ENCODE measurements at places on chromosomes 6 and 20. TPM values are rescaled to one million over a fixed set of nuclear protein-coding genes. Genes with fewer than 3 reads are reported as not detected.
A peak's percentile ranks its signal among the peaks of the same experiment; 100 is the strongest.

CFAP61 gene
- 0.26 TPM for total RNA-seq

SIRPD gene
- not detected for total RNA-seq

ECT2L gene
- total RNA-seq = 0.17 TPM

SEL1L2 gene
- not detected for total RNA-seq

LRRC73 gene
- total RNA-seq = 0.33 TPM

COL9A1 gene
- total RNA-seq = not detected

LPA gene
- total RNA-seq = not detected

TMEM244 gene
- total RNA-seq = not detected

EPPIN gene
- not detected for total RNA-seq

PTGIS gene
- total RNA-seq = 79.1 TPM

KIF25 gene
- total RNA-seq = 0.26 TPM

LY86 gene
- total RNA-seq = not detected

DNA sequence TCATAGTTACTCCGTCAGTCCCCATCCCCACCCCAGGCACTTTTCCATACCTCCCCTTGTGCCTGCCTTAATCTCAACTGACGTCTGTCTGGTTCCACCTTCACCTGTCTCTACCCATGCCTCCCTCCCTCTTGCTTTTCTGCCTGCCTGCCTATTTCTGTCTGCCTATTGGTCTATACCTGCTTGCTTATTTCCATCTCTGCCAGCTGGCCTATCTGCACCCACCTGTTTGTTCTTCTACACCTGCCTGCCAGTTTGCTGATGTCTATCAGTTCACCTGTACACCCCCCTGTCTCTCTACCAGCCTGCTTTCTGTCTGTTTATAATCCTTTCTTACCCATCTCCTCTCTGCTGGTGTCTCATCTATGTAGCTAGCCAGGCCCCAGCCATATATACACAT is 87.5 kb downstream of the RALGAPA2 start:
- DNase-seq = no peak

- DNase-seq = peak; percentile 85
Observed at GRCh38 chr6:139029470-139030227, 1.1 kb downstream of the ABRACL start.

GRCh38 chr6:138592749-138593123 is 93.4 kb upstream of the NHSL1 start:
- no peak for DNase-seq

DNA sequence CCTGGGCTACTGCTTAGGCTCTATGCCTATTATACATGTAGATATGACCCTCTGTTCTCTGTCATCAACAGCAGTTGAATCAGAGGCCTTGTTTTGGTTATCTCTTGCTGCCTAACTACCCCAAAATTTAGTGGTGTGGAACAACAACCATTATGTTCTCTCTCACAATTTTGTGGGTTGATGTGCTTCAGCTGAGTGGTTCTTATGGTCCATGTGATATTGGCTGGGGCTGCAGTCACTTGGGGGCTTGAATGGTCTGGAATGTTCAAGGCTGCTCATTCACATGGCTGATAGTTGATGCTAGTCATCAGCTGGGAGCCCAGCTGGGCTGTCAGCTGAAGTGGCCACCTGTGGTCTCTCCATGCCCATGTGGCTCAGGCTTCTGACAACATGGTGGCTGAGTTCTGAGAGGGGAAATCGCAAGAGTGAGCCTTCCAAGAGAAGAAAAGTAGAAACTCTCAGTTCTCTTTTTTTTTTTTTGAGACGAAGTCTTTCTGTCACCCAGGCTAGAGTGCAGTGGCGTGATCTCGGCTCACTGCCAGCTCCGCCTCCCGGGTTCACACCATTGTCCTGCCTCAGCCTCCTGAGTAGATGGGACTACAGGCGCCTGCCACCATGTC is 47.8 kb downstream of the SHLD1 start:
- no peak for DNase-seq

DNA sequence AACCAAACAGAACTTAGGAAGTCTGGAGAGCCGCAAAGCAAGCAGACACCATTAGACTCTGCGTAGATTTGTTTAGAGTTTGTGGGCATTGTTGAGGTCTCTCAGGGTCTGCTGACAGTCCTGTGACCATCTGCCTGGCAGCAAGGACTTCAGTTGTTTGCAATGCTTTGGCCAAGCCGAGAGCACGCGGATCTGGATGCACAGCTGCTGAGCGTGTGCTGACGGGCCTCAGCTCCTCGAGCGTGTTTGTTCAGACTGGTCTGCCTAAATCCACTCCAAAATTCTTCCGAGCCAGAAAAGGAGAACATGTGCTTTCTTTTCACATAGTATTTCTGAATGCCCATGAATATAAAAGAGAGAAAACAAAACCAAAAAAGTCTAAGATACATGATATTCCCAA is 159.0 kb downstream of the ZNF217 start:
- no peak for DNase-seq

- peak; percentile 11 for DNase-seq
Observed at GRCh38 chr6:119077643-119078375, 655 bp downstream of the FAM184A start.

GRCh38 chr6:89866024-89866678 is 28.1 kb upstream of the GJA10 start:
- DNase-seq = no peak

GRCh38 chr6:88311561-88311960 is 145.4 kb upstream of the CNR1 start:
- DNase-seq = no peak

DNA sequence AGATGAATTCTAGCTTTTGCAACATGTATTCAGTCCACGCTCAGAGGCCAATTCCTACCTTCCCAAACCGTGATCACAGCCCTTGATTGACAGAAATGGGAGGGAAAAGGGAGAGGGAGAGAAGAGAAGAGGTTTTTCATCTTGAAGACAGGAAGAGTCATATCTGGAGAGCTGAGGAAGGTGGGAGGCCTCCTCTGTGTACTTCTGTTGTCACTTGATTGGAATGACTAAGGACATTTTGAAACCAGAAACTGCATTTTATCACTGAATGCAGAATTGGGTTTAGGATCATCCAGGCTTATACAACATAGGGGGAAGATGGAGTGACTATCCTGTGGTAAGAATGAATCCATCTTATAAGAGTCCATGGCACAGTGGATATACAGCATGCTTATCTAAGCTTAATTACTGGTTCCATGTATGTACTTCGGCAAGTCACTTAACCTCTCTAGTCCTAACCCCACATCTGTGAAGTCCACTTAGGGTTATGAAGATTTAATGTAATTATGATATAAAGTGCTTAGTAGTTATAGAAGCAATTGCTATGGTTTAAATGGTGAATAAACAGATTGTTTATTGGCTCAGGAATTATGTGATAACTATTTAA is 144.0 kb downstream of the BCKDHB start:
- DNase-seq = no peak

GRCh38 chr6:44356487-44356886 is 14.0 kb downstream of the SPATS1 start:
- no peak for DNase-seq

GRCh38 chr20:17226410-17227218 is at the start of gene PCSK2:
TSS of gene PCSK2 (plus strand) at chr20:17227040. CDS start at chr20:17227306, 266 bp downstream.
- DNase-seq = peak; percentile 20

DNA sequence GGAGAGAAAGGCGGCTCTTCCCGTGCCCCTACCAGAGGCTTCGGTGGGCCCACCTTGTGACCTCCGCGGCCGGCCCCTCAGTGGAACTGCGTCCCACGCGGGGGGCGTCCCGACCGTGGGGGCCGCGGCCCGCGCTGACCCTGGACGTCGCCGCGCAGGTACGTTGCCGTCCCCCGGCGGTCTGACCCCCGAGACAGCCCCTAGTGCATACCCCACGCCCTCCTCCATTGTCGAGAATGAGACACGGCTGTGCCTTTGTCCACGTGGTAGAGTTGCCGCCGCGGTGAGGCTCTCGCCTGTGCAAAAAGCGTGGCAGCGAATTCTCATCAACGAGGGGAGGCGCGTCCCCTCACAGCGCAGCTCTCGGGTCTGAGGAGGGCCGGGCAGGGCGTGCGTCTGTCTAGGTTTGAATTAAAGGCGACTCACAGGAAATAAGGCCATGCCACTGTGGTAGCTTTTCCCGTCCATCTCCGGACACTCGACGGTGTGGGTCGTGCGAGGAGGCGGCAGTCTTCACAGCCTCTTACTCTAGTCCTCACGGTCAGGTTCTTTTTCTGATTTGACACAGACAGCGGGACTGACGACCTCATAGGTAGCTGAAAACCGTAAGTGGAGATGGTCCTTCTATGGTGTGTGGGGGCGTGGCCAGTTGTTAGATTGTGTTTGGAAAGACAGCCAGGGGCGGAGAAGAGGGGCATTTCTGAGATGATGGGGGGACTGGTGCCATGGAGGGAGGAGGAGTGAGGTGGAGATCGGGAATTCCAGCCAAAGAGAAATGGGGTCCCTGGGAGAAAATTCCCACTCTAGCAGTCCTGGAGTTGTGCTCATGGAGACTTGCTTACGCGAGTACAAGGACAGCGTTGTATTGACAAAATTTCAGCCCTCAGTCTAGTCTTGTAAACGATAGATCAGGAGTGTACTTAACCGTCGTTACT is 580 bp downstream of the NXT1 start:
- DNase-seq = peak; percentile 65

DNA sequence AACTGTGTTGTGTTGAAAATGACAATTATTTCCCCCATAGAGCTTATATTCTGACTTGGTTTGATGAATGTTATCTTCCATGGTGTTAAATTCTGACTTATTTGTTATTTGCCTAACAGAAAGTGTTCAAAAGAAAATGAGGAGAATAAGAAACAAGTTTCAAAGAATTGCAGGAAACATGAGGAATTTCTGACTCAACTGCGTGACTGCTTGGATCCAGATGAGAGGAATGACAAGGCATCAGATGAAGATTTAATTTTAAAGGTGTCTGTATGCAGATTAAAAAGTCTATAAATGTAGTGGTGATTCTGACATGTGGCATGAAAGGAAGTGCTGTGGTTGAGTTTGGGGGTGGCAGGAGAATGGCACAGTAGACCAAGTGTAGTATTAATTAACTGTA is 50.6 kb downstream of the CCDC170 start:
- no peak for DNase-seq

- DNase-seq = no peak
Observed at GRCh38 chr6:21785164-21785563, 191.6 kb downstream of the SOX4 start.

- no peak for DNase-seq
Observed at GRCh38 chr20:60313614-60314013, 355.4 kb downstream of the CDH26 start.

DNA sequence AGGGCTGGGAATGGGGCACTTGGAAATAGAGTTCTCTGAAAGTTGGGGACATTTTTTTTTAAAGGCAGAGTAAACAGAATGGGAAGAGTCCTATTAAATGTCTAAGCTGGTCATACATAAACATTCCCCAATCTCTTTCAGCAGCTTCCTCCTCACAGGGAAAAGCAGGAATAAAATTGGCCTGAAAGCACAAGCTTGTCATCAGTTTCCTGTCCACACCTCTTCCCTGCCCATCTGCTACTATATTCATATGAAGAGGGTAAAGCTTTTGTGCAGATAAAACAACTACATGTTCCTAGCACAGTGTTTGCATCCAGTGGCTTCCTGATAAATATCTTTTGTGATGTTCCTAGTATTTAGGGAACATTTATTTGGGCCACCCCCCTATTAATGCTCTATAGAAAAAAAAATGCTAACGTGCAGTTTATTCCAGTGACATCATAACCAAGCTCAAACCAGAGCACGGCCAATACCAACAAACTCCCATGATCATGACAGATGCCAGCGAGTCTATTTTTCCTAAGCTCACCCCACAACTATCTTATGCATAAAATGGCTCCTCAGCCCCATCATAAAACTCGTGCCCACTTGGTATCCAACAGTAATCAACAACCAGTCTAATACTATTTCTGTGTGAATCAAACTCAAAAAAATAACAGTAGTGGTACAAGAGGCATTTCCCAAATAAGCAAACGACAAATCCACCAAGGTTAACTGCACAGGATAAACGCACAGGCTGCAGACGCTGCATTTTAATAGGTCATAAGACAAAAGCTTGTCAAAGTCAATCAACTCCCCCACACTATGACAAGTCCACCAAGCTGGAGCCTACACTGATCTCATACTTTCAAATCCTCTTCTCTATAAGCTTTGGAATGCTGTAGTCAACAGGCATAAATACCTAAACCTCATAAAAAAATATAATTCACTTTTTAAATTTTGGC is 95.3 kb downstream of the EPB41L2 start:
- peak; percentile 43 for DNase-seq

- DNase-seq = no peak
Observed at GRCh38 chr20:11581271-11581670, 336.4 kb upstream of the BTBD3 start.

DNA sequence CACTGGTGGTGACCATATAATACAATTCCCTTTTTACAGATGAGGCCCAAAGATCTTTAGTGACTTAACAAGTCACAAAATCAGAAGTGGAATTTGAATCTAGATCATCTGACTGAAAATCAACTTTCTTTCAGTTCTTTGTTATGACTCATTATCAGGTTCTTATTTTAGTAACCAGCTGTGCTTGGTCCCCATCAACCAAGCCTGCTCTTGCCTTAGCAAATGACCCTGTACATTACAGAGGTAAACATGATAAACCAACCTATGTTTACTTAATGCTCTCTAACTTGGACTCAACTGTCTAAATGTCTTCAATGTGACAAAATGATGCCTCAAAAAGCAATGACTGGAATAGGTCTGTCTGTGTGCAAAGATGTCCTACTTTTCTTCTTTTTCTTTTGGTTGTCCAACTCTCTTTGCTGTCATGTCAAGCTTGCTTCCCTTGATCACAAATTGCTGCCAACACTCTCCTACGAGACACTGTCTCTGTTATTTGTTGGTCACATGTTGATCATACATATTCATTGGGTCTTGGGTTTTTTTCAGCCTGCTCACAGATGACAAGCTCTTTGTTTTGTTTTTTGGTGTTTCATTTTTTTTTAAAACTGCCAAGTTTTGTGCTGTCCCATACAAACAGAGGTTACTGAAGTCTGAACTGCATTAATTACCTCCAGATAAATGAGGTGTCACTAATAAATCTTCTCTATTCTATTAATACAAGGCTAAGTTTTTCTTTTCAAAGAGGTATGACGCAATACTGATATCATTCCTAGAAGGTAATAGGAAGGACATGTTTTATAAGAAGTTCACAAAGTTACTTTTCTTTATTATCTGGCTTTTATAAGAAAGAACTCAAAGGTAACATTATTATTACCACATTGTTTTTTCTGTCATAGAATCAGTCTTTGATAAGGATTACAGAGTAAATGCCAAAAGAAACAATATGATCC is 62.2 kb upstream of the PLN start:
- DNase-seq = peak; percentile 15

DNA sequence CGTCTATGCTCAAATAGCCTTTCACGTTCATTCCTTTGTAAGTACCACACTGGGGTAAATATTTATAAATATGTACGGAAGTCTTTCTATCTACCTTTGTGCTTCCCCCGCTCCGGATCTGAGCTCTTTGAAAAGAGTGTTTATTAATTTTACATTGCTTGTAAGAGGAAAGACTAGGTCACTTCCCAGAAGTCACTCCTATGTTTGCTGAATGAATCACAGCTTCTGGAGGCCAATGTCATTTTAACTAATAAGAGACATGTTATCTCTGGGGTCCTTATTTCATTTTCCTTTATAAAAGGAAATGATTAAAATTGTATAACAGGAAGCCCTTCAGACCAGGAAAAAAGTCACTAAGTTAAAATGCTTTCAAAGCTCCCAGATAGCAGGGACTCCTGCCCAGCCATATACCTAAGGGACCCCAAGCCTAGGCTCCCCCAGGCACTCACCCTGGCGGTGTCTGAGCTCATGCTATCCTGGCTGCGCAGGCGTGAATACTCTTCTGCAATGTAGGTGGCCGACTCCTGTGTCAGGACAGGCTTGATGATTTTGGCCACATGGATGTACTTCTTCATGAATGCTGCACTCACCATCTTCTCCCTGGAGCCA is 12.6 kb downstream of the MCM3 start:
- DNase-seq = no peak

- DNase-seq = no peak
Observed at GRCh38 chr6:84118191-84118590, 84.6 kb downstream of the MRAP2 start.

GRCh38 chr20:33664762-33665144 is 2.0 kb upstream of the ACTL10 start:
- DNase-seq = no peak

All from fibroblast of lung (primary cell).